ENCODE measurements at places on chromosomes 12 and 14.

DNA sequence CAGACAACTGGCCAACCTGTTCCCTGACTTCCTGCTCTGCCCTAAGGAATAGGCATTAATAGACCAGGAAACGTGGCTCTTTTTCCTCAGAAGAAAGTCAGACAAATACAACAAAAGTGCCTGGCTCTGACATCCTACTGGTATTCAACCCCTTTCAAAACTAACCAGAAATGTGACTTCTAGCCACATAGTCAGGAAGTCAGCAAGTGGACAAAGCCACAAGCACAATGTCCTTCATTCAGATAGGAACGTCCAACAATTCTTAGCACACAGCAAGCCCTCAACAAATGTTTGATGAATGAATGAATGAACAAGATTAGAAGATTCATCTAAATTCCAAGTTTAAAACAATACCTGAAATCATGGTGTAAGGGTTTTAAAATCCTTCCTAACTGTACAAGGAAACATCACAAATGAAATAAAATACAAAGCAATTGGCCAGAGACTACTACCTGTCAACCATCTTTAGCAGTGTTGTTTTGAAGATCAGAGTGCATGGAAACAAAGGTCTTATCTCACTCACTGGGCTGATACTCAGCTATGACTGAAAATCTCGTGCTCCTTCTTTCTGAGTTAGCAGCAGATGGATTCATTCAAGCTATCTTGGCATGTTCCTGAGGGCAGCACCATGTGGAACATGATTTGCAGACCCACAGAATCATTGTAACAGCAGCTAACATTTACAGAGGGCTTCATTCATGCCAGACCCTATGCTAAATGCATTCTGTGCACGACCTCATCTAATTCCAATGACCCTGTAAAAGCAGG lies 16.5 kb downstream of the APPL2 start:
- no peaks in the 10 kb centered on the region for H3K27me3 ChIP-seq
- no peak for DNase-seq
- peaks cover 76% of the 10 kb centered on the region for H3K4me1 ChIP-seq
- H3K27ac ChIP-seq, result peak overlapping the region; percentile 83

DNA sequence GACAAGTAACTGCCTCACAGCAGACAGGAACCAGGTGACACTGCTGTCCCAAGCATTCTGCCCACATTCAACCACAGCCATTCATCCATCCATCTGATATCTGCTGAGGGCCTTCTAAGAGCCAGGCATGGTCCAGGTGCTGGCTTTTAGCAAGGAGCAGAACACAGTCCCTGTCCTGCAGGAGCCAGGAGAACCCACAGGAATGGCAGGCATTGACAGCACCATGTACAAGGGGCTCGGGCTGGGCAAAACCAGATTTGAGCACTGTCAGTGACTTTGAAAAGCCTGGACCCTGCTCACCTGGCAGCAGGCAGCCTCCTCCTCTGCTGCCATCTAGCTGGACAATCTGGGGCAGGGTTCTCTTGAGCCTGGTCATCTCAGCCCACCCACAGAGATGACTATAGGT lies 137.0 kb downstream of the ZFP36L1 start:
- no peaks in the 10 kb centered on the region for H3K36me3 ChIP-seq
- peak; percentile 83 for DNase-seq
- H3K27ac ChIP-seq, result peak overlapping the region; percentile 82
- no peak overlapping the region for H3K4me3 ChIP-seq
- no peaks in the 10 kb centered on the region for H3K27me3 ChIP-seq

DNA sequence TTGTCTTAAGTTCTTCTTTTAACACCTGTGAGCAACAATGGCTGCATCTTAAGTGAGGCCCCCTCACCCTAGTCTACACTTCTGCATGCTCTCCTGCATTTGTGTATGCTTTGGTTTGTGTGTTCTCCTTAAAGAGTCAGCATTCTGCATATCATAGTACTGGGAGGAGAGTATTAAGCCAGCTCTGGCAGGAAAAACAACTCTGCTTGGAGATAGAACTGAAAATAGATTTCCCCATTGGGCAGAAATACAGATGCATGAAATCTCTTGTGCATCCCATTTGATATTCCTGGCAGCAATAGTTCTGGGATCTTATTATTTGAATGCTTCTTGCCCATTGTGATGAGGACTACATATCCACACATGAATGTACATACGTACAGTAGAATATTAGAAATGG lies 70.6 kb upstream of the PRICKLE1 start:
- H3K27ac ChIP-seq, result no peak overlapping the region
- H3K4me1 ChIP-seq, result no peaks in the 10 kb centered on the region
- no peaks in the 10 kb centered on the region for H3K27me3 ChIP-seq
- no peak overlapping the region for H3K4me3 ChIP-seq
- H3K36me3 ChIP-seq, result no peaks in the 10 kb centered on the region
- no peak for DNase-seq

DNA sequence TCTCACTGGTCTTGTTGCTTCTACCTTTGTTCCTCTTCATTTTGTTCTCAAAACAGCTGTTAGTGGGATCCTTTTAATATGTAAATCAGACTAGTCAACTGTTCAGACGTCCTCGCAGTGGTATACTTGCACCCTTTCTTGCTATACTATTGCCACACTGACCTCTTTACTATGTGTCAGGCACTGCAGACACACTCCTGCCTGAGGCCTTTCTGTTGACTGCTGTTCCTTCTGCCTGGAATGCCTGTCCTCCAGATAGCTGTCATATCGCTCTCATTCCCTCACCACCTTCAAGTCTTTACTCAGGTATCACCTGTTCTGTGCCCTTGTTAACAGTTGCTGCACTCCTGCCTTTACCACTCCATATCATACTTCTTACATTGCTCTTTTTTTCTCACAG lies 90.0 kb upstream of the TMEM263 start:
- H3K27ac ChIP-seq, result no peak overlapping the region
- no peaks in the 10 kb centered on the region for H3K27me3 ChIP-seq
- H3K4me1 ChIP-seq, result no peaks in the 10 kb centered on the region
- DNase-seq, result no peak
- H3K4me3 ChIP-seq, result no peak overlapping the region

Data from vagina (tissue), 2 donors.